H1 (cell line): ENCODE measurements at places on chromosomes 1 and 21. TPM values are rescaled to one million over a fixed set of nuclear protein-coding genes. Genes with fewer than 3 reads are reported as not detected.

- no peaks in the 10 kb centered on the region for H3K36me3 ChIP-seq
- H3K27ac ChIP-seq: no peak overlapping the region
- no peaks in the 10 kb centered on the region for H3K27me3 ChIP-seq
- H3K4me1 ChIP-seq: no peaks in the 10 kb centered on the region
- no peak for DNase-seq
Observed at GRCh38 chr1:223102797-223103533, 40.1 kb downstream of the TLR5 start.

GRCh38 chr1:12581179-12581578 is 36.8 kb downstream of the DHRS3 start:
- H3K36me3 ChIP-seq: peaks cover 20% of the 10 kb centered on the region
- no peaks in the 10 kb centered on the region for H3K4me1 ChIP-seq

DNA sequence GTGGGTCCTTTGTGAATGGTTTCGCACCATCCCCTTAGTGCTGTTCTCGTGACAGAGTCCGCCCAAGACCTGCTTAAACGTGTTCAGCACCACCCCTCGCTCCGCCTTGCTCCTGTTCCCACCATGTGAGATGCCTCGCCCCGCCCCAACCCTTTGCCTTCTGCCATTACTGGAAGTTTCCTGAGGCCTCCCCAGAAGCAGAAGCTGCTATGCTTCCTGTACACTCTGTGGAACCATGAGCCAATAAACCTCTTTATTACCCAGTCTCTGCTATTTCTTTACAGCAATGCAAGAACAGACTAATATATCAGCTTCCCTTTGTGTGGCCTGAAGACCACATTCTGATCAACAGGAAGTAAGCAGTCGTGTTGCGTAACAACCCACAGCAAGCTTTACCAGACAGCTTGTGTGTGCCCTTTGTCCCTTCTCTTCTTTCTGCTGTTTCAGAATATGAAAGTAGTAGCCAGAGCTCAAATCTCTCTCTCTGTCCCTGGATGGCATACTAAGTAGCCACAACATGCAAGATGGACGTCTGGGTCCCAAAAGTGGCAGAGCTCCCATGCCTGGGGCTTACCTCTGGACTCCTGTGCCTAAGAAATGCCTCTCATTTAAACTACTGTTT is 14.1 kb downstream of the HENMT1 start:
- no peak for DNase-seq
- H3K27me3 ChIP-seq: no peaks in the 10 kb centered on the region
- no peak overlapping the region for H3K4me3 ChIP-seq
- H3K4me1 ChIP-seq: no peaks in the 10 kb centered on the region

DNA sequence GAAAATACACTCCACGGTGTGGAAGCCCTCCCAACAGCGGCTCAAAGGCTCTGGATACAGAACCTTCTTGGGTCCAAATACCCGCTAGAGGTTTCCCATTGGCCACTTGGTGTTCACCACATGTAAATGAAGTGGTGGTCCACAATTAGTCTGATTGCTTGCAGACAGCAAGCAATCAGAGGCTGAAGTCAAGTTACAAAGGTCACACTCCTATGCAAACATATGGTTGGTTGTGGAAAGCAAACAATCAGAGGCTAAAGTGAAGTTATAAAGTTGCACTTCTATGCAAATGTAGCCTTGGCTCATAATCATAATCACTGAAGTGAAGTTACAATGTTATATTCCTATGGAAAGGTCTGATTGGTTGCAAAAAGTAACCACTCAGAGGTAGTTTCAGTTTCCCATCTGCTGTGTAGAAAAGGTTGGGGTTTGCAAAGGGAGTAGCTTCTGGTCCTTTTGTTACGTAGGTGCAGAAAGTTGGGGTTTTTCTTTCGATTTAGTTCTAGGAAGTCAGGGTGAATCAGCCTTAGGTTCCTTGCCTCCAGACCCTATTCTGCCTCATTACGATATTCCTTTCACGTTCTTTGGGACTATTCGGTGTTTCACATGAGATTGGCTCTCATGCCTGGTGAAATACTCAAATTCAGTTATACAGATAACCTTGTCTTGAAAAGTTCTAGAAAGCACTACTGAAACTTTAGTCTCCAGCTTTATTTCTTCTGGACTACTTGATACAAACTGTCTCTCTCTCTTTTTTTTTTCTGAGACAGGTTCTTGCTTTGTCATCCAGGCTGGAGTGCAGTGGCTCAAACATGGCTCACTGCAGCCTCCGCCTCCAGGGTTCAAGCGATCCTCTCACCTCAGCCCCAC is 36.7 kb upstream of the MTF2 start:
- H3K36me3 ChIP-seq: no peaks in the 10 kb centered on the region
- H3K4me1 ChIP-seq: no peaks in the 10 kb centered on the region
- no peak overlapping the region for H3K27ac ChIP-seq
- H3K27me3 ChIP-seq: no peaks in the 10 kb centered on the region
- no peak overlapping the region for H3K4me3 ChIP-seq

GRCh38 chr1:183841550-183841949 is 36.6 kb downstream of the RGL1 start:
- no peak for DNase-seq
- H3K27me3 ChIP-seq: no peaks in the 10 kb centered on the region
- no peak overlapping the region for H3K4me3 ChIP-seq
- no peaks in the 10 kb centered on the region for H3K4me1 ChIP-seq
- H3K36me3 ChIP-seq: no peaks in the 10 kb centered on the region
- H3K27ac ChIP-seq: no peak overlapping the region

DNA sequence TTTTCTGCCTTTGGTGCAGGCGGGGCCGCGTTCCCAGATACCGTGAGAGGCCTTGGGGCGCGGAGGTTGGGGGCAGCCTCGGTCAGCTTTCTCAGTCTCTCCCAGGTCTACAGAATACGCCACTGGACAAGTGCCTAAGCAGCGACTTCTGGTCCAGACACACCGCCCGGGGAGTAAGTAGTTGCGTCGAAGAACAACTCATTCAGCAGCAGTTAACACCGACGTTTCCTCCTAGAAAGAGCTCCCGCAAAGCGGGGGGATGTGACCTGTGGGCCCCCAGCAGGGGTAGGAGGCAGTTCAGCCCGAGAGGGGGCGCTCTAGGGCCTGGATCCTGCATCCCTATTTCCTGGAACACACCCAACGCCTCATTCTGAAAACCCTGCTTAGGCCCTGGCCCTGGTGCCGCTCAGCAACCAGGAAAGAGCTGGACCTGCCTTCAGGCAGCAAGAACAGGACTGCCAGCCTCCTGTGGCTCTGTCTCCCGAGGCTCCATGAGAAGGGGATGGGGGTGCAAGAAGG is 6.5 kb upstream of the BARHL2 start:
- H3K27ac ChIP-seq: no peak overlapping the region
- no peaks in the 10 kb centered on the region for H3K36me3 ChIP-seq
- peaks cover 88% of the 10 kb centered on the region for H3K27me3 ChIP-seq
- peaks cover 24% of the 10 kb centered on the region for H3K4me1 ChIP-seq

GNAT2 gene
- total RNA-seq: not detected in 2 replicates

TEX38 gene
- not detected in 2 replicates for total RNA-seq

- DNase-seq: no peak
- no peaks in the 10 kb centered on the region for H3K4me1 ChIP-seq
- no peaks in the 10 kb centered on the region for H3K27me3 ChIP-seq
- no peak overlapping the region for H3K4me3 ChIP-seq
- H3K36me3 ChIP-seq: no peaks in the 10 kb centered on the region
- H3K27ac ChIP-seq: no peak overlapping the region
Observed at GRCh38 chr1:22736501-22737080, 26.0 kb downstream of the EPHB2 start.

DNA sequence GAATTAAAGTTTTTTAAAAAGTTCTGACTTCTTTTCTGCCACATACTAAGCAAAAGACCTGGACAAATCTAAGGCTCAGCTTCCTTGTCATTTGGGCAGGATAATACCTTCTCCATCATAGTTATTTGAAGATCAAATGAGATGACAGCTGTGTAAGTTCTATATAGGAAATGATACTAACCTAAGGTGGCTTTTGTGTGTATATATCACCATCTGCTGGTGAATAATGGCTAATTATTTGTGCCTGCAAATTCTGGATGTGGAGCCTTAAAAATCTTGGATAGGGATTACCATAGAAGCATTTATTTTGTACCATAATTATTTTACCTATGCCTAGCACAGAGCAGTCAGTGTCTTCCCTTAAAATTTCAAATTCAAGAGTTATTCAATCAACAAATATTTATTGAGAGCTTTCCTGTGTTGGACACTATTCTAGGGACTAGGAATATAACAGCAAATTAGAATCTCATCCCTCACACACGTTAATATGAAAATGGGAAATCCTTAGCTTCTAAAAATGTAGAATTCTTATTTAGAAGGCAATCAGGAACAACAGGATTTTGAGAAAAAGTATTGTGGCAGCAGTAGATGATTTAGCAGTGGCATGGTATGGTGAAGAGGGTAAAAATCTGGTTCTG is 89.8 kb downstream of the TMEM200B start:
- no peaks in the 10 kb centered on the region for H3K27me3 ChIP-seq
- DNase-seq: no peak
- H3K4me3 ChIP-seq: no peak overlapping the region
- H3K27ac ChIP-seq: no peak overlapping the region
- no peaks in the 10 kb centered on the region for H3K36me3 ChIP-seq
- H3K4me1 ChIP-seq: no peaks in the 10 kb centered on the region; the same call in 1 of the 2 replicates

DNA sequence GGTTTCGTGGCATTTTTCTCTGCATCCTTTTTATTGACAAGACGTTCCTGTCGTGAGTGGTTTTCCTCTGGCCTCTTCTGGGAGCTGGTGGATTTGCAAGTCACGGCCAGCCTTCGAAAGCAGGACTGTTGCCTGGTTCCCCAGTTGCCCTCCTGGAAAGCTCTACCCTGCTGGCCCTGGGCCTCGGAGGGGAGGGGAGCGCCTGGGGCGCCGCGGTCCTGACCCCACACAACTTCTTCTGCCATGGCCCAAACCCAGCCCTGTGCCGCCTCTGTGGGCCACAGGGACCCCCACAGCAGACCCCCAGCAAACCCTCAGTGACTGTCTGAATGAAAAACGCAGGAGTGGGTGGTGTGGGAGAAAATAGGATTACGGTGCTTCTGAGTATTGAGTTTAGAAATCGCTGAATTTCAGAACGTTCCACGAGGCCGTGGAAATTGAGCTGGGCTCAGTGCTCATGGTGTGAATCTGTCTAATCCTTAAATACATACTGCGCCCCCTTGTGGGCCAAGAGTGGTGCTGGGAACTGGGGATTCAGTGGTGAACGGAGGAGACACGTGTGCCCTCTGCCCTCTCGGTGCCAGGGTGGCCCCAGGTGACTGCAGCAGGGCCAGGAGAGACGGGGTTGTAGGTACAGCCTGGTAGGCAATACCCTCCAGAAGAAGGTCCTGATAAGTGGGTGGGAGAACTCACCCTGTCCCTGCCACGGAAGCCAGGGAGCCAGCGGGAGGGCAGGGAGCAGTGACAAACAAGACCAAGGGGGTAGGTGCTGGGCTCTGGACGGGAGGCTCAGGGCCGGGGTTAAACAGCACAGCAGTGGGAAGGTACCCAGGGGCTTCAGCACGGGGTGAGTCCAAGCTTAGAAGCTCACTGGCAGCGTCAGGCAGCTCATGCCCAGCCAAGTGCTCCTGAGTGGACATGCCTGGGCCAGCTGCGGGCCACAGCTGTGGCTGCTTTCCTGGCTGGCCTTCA is 101.2 kb upstream of the COL6A1 start:
- no peak overlapping the region for H3K27ac ChIP-seq
- H3K4me1 ChIP-seq: no peaks in the 10 kb centered on the region
- no peak overlapping the region for H3K4me3 ChIP-seq
- peak; percentile 88 for DNase-seq
- no peaks in the 10 kb centered on the region for H3K36me3 ChIP-seq
- H3K27me3 ChIP-seq: no peaks in the 10 kb centered on the region

GRCh38 chr1:4652631-4653327 is 1.6 kb upstream of the AJAP1 start:
- H3K4me1 ChIP-seq: peaks cover 13% of the 10 kb centered on the region
- H3K4me3 ChIP-seq: no peak overlapping the region
- H3K27ac ChIP-seq: no peak overlapping the region
- peaks cover 45% of the 10 kb centered on the region for H3K27me3 ChIP-seq
- H3K36me3 ChIP-seq: no peaks in the 10 kb centered on the region

GRCh38 chr1:67564193-67564592 is 120.8 kb upstream of the GADD45A start:
- H3K27ac ChIP-seq: no peak overlapping the region
- no peak overlapping the region for H3K4me3 ChIP-seq
- no peaks in the 10 kb centered on the region for H3K4me1 ChIP-seq
- DNase-seq: no peak

DNA sequence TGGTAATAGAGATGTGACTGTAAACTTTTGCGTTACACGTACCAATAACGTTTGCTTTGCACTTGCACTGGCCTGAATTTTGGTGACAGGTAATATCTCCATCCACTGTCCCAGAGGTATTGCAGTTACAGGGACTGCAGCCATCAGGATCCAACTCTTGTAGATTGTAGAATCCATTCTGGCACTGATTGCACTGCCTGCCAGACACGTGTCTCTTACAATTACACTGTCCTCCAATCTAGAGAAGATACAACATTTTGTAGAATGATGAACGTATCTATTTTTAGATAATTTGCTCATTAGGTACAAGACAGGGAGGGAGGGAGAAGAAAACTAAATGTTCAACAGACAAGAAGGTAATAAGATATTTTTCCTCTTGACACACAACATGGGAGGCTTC is 172.4 kb downstream of the USH2A start:
- H3K36me3 ChIP-seq: no peaks in the 10 kb centered on the region
- no peak for DNase-seq
- H3K27me3 ChIP-seq: no peaks in the 10 kb centered on the region
- H3K4me1 ChIP-seq: peaks cover 6% of the 10 kb centered on the region
